SJSA1 (cell line): ENCODE measurements at places on chromosomes 6 and 20. TPM values are rescaled to one million over a fixed set of nuclear protein-coding genes. Genes with fewer than 3 reads are reported as not detected.

Gene LY6G6F
- not detected in 2 replicates for total RNA-seq

Gene MEP1A
- total RNA-seq = 0.08 and 1.0 TPM in 2 replicates

Gene WFDC5
- not detected in 2 replicates for total RNA-seq

Gene ZC2HC1B
- not detected in 2 replicates for total RNA-seq

Gene FOXS1
- 0.25 and 1.5 TPM in 2 replicates for total RNA-seq

Gene LHFPL5
- total RNA-seq = not detected in 2 replicates

Gene RPS21
- total RNA-seq = 1,057 and 1,367 TPM in 2 replicates

Gene TRIM10
- not detected in 2 replicates for total RNA-seq

Gene CNR1
- total RNA-seq = 0.24 and 0.50 TPM in 2 replicates

Gene CCDC170
- 0.61 and 2.4 TPM in 2 replicates for total RNA-seq

Gene CLDN20
- total RNA-seq = not detected in 2 replicates

Gene C6orf15
- not detected in 2 replicates for total RNA-seq

Gene SGK2
- total RNA-seq = not detected in 2 replicates

Gene SNAP25
- total RNA-seq = 3.9 and 13.9 TPM in 2 replicates

Gene CLVS2
- not detected in 2 replicates for total RNA-seq

Gene KIF6
- total RNA-seq = not detected in 2 replicates

Gene PTCRA
- not detected in 2 replicates for total RNA-seq

Gene PPP1R16B
- total RNA-seq = 0.03 TPM in 1 of 2 replicates, not detected in the other

Gene KCNK5
- not detected in 2 replicates for total RNA-seq

Gene MAN1A1
- 0.06 and 1.3 TPM in 2 replicates for total RNA-seq
